ENCODE measurements at places on chromosomes 7 and 10.

- DNase-seq, result no peak
Measured at GRCh38 chr10:56599201-56599600, 238.1 kb upstream of the ZWINT start.

DNA sequence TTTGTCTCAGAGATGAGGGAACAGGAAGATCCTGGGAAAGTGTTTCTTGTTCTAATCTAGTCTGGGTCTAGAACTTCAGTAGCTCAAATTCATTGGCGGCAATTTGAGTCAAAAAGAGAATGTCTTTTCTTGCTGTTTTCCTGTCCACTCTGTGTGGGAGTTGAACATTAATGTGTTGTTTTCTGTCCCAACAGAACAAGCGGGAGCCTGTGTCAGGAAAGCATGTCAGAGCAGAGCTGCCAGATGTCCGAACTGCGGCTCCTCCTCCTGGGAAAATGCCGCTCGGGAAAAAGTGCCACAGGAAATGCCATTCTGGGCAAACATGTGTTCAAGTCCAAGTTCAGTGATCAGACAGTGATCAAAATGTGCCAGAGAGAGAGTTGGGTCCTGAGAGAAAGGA lies 16.0 kb downstream of the GIMAP8 start:
- DNase-seq, result no peak

- DNase-seq, result no peak
Measured at GRCh38 chr7:42053834-42054233, 183.2 kb downstream of the GLI3 start.

GRCh38 chr7:27532314-27532713 lies 130.4 kb downstream of the HIBADH start:
- DNase-seq, result no peak

- DNase-seq, result peak; percentile 15
Measured at GRCh38 chr7:107813524-107813923, 10.5 kb upstream of the SLC26A3 start.

DNA sequence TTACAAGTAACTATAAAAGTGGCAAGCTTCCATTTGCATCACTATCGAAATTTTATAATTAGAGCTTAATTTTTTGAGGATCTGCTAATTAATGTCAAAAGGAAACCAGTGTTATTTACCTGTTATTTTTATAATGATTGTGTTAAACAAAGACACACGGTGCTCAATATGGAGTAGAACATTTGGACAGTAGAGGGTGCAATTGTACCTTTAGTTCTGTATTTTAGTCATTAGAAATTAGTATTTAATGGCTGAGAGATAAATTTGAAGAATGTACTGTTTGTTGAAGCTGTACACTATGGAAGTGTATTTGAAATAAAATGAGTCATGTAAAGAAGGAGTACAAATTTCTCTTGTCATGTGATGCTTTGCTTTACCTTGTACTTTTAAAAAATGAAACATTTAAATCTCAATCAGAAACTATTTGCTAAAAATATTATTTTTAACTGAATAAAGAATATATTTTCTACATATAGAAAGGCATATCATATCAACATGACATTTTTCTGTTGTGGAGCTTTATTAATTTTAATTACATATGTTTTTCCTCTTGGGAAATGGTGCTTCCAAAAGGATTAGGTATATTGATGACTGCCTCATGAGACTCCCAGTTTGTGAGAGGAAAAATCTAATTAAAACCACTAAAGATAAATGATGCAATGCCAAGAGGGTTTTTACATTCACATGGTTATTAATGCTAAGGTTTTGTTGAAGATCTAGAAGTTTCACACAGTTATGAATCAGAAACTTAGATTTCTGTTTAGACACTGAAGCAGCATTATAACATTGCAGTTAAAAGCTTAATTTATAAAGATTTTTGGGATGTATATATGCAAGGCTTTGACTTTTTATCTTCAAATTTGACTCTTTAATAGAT lies 10.4 kb upstream of the PRKG1 start:
- DNase-seq, result no peak

Measured in activated T-cell treated with anti-CD3 and anti-CD28 coated beads for 24 hours (primary cell).